Stimulated activated CD4-positive, alpha-beta T cell treated with anti-CD3 and anti-CD28 coated beads, Interleukin-2, amount 100 ng/mL, for 48 hours (primary cell): ENCODE measurements at places on chromosomes 7 and 10.
A peak's percentile ranks its signal among the peaks of the same experiment; 100 is the strongest.

DNA sequence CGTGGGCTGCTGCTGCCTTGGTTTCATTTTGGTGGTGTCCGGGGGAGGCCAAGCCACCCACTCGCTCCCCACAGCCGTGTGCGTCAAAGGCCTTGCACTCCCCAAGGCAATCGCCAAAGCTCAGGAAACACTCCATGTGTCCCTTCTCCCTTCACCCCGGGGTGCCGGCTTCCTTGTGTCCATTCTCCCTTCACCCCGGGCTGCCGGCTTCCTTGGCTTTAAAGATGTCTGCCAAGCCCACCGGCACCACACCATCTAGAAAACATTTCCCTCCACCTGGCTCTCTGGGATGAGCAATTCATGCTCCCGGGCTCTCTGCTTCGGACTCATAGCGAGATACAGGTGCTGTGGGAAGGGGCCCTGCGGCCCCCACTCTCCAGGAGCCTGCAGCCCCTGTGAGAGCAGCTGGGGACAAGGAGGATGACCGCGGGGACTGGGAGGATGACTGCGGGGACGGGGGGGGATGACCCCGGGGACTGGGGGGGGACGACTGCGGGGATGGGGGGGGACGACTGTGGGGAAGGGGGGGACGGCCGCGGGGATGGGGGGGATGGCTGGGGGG, 322.1 kb downstream of the DNAJB6 start:
- no peak for DNase-seq

DNA sequence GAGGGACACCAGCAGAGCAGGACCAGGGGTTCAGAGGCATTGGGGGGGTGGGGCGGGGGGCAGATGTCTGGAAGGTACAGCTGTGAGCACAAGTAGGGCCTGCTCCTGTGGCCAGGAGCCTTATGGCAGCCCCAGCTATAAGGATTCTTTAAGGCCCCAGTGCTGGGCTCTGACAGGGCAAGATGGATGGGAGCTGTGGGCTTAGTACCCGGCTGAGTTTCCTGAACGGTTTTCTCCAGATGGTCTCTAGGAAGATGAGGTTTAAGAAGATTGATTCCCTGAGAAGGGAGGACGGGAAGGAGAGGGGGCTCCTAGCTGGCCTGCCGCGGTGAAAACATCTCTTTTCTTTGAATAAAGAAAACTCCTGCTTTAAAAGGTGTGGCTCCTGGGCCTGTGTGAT, 30.1 kb upstream of the COMTD1 start:
- DNase-seq = no peak

- no peak for DNase-seq
Measured at GRCh38 chr7:70573071-70573661, 558.8 kb upstream of the GALNT17 start.

DNA sequence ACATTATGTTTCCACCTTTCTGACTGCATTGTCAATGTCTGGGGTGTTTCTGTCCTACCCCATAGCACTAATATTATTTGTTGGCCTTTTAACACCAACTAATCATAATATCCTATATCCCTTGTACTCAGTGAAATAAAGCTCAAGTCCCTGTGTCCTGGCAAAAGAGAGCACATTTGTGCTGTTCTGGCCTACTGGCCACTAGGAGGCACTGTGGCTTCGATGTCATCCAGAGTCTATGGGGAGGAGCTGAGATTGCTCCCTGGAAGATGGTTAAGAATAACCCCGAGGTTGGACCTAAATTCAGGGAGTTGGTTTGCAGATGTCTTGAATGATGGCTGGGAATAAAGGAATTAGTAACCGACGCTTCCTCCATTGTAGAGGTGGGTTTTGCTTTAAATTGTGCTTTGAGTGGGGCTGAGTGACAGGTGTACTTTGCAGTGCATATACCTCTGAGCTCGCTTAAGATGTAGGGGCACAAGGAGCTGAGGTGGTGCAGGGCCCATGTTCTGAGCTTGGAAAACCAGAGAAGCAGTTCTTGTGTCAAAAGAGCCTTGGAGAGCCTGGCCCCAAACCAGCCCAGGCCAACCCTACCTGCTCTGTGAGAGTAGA, 191.2 kb upstream of the PRSS1 start:
- peak; percentile 41 for DNase-seq

DNA sequence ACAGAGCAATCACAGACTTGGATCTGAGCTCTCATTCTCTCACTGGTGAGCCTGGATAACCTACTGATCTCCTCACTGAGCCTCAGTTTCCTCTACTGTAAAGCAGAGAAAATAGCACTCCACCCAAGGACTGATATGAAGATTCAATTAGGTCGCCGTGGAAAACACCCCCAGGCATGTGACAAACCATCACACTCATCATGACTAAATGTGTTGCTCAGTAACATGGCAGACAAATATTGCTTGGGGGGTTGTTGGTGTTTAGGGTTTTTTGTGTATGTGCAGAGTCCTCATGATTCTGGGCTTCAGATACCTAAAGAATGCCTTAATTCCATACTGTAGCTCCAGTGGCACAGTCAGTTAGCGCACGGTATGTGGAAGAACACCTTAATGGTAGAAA, 122.1 kb upstream of the TCF7L2 start:
- DNase-seq = no peak

- DNase-seq = no peak
Measured at GRCh38 chr10:130021383-130021950, 57.4 kb upstream of the EBF3 start.

DNA sequence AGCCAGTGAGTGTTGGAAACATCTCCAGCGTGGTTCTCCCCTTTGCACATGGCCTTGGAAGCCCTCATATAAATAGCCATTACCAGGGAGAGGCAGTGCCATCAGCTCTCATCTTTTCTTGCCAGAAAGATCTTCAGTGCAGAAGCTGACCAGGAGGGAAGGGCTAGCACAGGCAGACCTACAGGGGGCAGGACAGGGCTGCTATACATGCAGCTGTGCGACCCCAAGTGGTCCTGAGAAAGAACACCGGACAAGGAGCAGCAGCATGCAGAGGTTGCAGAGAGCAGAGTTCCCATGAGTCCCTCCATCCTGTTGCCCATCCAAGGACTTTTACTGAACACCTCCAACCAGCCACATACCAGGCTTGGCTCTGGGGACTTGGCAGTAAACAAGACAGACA, 17.1 kb downstream of the GRID1 start:
- DNase-seq = no peak

- DNase-seq = no peak
Measured at GRCh38 chr7:81457852-81458522, 311.9 kb downstream of the HGF start.

- no peak for DNase-seq
Measured at GRCh38 chr7:82517050-82517449, 73.5 kb upstream of the CACNA2D1 start.

GRCh38 chr7:19248115-19248514, 102.9 kb upstream of the FERD3L start:
- no peak for DNase-seq

DNA sequence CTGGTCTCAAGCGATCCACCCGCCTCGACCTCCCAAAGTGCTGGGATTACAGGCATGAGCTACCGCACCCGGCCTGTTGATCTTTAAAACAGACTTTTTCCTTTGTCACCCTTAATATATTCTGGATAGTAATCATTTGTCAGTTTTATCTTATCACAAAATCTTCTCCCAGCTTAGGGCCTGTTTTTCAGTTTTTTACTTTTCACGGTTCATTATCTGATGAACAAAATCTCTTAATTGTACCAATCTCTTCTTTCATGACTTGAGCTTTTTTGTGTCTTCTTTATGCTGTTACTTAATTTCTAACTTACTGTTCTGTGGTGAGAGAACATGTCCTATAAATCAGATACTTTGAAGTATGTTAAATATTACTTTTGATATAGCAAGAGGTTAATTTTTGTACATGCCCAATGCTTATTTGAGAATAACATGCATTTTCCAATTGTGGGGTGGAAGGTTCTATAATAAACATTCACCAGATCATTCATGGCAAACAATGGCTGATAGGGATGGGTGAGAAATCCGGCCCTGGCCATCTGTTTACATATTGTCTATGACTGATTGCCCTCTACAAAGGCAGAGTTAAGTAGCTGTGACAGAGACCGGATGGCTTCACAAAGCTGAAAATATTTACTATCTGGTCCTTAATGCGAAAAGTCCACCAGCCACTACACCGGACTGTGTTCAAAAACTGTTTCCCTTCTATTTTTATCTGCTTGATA, 5.3 kb downstream of the PAPOLB start:
- no peak for DNase-seq

- DNase-seq = no peak
Measured at GRCh38 chr7:12107841-12108254, 103.2 kb upstream of the TMEM106B start.

DNA sequence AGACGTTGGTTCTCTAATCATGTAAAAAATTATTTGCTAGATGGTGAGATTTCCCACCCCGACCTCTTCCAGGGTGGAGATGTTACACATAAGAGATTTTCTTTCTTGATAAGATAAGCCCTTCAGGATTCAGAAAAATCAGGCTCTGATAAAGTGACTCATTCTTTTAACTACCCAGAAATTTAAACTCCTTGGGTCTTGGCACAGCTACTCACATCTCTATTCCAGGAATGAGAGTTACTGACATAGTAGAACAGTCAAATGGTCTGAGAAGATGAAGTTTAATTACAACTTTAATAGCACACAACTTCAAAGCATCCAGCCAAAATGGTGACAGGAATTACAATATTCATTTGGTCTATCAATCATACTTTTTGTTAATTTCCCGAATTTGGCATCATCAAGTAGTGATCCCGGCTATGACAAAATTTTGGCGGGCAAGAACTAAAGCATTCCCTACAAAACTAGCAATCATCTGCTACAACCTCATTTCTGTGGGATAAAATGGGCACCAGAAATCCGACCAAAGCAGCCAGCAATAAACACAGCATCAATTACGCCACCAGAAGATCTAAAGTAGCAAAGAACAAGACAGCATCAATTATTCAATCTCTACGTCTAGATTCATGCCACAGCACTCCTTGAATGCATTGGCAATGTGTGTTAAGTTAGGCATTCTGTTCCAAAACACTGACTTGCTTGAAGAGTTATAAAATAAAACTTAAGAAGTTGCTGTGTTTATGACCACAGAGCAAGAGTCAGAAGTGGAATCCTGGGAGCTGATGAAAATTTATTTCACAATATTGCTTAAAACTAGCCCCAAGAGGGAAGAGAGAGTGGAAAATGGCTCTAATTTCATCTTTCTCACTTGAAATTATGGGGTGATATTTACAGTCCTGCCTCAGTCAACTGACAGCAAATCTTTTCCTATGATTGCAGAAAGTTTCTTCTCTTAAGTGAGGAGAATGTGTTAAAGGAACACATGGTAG, 565.7 kb upstream of the ANKRD30A start:
- no peak for DNase-seq

- no peak for DNase-seq
Measured at GRCh38 chr7:44219371-44220045, 18.7 kb downstream of the YKT6 start.

DNA sequence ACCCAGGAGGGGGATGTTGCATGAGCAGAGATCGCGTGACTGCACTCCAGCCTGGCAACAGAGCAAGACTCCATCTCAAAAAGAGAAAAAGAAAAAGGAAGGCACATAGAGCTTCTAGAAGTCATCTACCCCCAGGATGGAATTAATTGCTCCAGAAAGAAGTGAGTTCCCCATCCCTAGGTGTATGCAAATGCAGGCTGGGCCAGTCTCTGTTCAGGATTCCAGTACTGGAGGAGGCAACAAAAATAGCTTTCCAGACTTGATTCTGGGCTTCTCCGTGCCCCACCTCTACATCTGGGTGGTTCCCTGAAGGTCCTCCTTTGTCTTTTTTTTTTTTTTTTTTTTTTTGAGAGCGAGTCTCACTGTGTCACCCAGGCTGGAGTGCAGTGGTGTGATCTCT, 28.6 kb downstream of the CASTOR2 start:
- DNase-seq = no peak

- DNase-seq = no peak
Measured at GRCh38 chr7:20787660-20788419, 1.2 kb upstream of the SP8 start.

GRCh38 chr7:3229904-3230470, 71.1 kb upstream of the SDK1 start:
- no peak for DNase-seq
